ENCODE measurements at places on chromosomes 4 and X.

- no peak for DNase-seq
These were observed at the start of gene TRIM61 for GRCh38 chr4:164977243-164978164. TSS of gene TRIM61 (minus strand) at chr4:164977657. CDS start at chr4:164970002, 7,655 bp downstream.

- DNase-seq, result no peak
These were observed 318.2 kb downstream of the CCSER1 start for GRCh38 chr4:90445380-90445779.

DNA sequence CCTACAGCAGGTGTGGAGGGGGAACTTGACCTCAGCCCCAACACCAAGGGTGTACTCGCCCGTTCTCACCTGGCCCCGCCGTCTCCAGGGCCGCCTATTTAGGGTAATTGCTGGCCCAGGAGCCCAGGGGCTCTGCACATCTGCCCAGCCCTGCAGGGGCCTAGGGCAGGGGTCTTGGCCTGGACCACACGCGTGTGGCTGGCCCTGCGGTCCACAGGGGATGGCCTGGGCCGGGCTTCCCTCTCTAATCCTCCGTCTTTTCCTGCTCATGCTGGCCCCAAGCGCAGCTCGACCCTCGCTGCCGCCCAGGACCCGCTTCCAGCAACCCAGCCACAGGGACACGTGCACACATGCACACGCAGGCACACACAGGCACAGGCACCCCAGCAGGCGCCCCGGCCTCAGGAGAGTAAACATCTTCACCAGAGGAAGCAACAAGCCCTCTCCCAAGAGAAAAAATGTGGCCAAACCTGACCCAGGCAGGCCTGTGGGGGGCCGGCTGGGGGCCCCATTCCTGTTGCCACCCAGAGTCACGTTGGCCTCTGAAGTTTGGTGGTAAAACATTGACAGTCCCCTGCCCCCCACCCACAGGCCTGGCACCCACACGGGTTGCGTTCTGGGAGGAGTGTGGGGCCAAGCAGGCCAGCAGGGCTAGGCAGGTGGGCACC is 24.6 kb upstream of the FGFR3 start:
- DNase-seq, result no peak

DNA sequence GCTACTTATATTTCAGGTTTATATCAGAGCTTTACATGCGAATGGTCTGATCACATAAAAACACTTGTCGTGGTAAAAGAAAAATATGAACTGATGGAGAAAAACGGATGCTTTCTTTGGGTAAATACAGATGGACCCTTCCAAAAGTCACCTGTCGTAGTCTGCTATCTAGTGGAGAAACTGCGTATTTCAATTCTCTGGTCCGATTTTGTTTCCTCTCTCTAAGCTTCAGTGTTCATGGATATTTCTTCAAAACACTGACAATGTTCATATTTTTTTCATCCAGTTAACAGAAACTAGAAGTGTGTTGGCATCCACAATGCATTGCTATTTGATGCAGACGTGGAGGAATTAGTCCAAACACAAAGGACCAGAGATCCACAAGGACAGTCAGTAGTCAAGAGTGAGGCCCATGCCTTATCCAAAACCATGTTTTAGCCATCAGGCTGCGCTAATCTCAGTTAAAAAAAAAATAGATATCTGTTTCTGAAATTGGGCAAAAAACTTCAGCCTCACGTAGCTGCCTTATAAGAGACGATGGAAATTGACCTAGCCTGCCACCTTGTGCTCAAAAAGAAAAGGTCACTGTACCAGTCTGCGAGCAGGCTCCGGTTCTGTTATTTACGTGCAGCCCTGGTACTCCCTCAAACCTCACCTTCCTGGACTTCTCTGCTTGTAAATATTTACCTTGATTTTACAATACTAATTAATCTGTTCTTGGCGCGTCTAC is 16.0 kb downstream of the MEPE start:
- DNase-seq, result no peak

- DNase-seq, result no peak
These were observed 239.4 kb upstream of the STK26 start for GRCh38 chrX:131783555-131784308.

GRCh38 chr4:4271912-4272311 is 18.0 kb downstream of the LYAR start:
- DNase-seq, result no peak

- no peak for DNase-seq
These were observed 10.1 kb downstream of the TKTL1 start for GRCh38 chrX:154305541-154306205.

DNA sequence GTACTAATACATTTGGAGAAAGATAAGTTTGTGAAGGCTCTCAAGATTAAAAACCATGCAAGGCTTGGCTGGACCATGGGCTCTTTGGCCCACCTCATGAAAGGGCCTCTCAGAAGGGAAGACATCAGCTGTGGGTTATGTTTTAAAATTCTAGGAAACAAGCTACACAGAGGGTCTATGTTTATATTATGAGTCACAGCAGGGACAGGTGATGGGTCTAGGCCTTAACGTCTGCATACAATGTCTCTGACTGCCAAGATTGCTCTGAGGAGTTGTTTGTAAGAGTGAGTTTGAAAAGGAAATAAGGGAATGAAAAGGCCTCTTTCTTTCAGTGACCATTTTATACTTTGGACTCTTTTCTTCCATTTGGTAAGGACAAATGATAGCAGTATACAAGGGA is 77.0 kb upstream of the ARMCX2 start:
- no peak for DNase-seq

DNA sequence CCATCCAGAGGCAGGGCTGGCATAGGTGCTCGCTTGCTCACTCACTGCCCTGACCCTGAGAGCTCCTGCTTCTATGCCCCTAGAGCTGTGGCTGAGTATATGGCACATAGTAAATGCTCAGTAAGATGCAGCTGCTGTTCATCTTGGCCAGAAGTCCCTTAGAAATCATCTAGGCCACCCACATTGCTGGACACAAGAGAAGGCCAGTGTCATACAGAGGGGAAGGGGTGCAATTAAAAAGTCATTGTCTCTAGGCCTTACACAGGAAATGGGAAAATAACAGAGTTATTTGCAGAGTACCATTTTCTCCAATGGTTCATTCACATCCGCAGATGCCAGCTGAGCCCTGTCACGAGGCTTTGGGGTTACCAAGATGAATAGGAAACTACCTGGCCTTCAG is 88.8 kb downstream of the MAMLD1 start:
- DNase-seq, result no peak

DNA sequence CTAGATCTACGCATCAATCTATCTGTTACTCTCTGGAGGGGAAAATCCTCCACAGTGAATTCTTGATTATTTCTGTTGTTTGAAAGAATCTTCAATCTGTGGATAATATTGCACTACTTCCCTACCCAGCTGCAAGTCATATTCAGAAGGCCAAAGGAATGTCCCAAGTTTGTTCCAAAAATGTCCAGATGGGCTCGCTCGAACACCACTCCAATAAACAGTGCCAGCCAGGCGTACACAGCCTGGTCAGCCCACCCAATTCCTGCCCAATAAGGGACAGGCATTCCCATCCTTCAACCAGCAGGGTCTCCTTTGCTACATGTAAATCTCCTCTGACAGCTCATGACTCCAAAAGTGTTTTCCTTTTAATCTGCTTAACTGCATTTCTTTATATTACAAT is 80.7 kb upstream of the GPM6B start:
- DNase-seq, result no peak

GRCh38 chrX:25096522-25097045 is 80.8 kb upstream of the ARX start:
- no peak for DNase-seq

DNA sequence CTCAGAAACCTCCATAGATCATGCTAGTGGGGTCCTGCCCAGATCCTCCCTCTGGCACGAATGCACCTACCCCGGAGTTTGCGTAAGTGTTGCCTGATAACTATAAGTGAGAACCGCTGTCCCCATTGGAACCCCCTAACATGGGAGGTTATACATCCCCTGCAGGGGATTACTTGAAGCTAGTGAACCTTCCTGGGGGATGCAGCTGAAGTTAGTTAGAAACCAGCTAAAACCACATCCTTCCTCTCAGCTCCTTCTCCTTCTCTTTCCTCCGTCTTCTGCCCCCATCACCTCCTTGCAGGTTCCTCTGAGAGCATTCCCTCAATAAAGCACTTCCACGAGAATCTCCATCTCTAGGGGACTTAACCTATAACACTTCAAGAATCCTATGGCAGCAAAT is 95.0 kb downstream of the ZNF827 start:
- DNase-seq, result no peak

GRCh38 chr4:174218127-174218790 is 65.2 kb downstream of the FBXO8 start:
- DNase-seq, result no peak

DNA sequence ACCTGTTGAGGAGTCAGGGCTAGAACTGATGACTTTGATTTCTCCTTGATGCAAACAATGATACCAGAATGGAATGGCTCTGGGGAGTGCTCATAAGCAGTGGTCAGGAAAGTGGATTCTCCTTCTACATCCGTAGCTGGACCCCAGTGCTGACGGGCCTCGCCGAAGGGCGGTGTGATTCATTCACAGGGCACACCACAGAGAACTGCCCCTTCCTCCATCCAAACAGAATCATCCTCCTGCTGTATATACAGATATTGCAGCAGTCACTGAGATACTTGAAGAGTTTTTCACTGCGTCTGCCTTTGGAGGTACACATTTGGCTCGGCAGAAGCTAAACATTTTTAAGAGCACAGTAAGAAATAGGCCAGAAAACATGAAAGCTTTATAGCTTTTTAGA is 7.3 kb upstream of the DCTD start:
- no peak for DNase-seq

Data from T-helper 2 cell (primary cell).